Glutamatergic neuron (in vitro differentiated cells): ENCODE measurements at places on chromosomes 1 and 21. TPM values are rescaled to one million over a fixed set of nuclear protein-coding genes. Genes with fewer than 3 reads are reported as not detected.

- H3K4me1 ChIP-seq, result peaks cover 61% of the 10 kb centered on the region
- H3K36me3 ChIP-seq, result no peaks in the 10 kb centered on the region
- DNase-seq, result no peak
Observed at GRCh38 chr1:232590744-232591082, 39.2 kb downstream of the SIPA1L2 start.

- H3K36me3 ChIP-seq, result peaks cover 4% of the 10 kb centered on the region
- peaks cover 16% of the 10 kb centered on the region for H3K4me1 ChIP-seq
- peaks cover 3% of the 10 kb centered on the region for H3K27me3 ChIP-seq
- no peak for DNase-seq
- no peak overlapping the region for H3K4me3 ChIP-seq
- H3K27ac ChIP-seq, result no peak overlapping the region
Observed at GRCh38 chr1:201880928-201881571, 7.6 kb upstream of the SHISA4 start.

DNA sequence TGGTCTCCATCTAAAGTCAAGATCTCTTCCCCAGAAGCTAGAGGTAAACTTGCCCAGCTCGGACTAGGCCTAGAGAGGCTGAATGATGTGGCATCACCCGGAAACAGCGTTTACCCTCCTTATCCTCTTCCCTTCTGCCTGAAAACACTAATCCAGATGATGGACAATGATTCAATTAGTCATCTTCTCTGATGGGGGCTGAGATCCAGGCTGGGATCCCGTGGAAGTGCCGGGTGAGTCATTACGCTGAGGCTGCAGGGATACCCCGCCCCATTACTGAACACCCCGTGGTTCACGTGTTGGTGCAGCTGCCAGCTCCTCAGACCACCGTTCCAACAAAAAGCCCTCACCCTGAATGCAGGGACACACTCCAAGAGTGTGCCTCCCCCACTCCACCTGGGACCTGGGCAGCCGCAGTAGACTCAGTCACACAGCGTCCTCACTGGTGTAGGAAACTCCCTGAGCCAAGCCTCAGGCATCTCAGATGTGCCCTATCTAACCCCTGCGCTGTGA is 2.0 kb downstream of the S100A6 start:
- peak overlapping the region; percentile 44 for H3K27ac ChIP-seq
- no peak for DNase-seq
- H3K27me3 ChIP-seq, result no peaks in the 10 kb centered on the region
- no peaks in the 10 kb centered on the region for H3K36me3 ChIP-seq
- peaks cover 24% of the 10 kb centered on the region for H3K4me1 ChIP-seq

CFAP57 gene
- 5.0 TPM for total RNA-seq

- no peaks in the 10 kb centered on the region for H3K27me3 ChIP-seq
- DNase-seq, result no peak
- H3K36me3 ChIP-seq, result peaks cover 6% of the 10 kb centered on the region
- H3K4me1 ChIP-seq, result peaks cover 9% of the 10 kb centered on the region
Observed at GRCh38 chr21:37467082-37467481, 100.5 kb downstream of the DYRK1A start.

GPR3 gene
- total RNA-seq, result 1.5 TPM

DCST1 gene
- total RNA-seq, result not detected

- H3K36me3 ChIP-seq, result peaks cover 12% of the 10 kb centered on the region
- peak overlapping the region; percentile 30 for H3K4me3 ChIP-seq
- peaks cover 20% of the 10 kb centered on the region for H3K27me3 ChIP-seq
- H3K4me1 ChIP-seq, result peaks cover 17% of the 10 kb centered on the region
- peak; percentile 87 for DNase-seq
- H3K27ac ChIP-seq, result peak overlapping the region; percentile 67
Observed at GRCh38 chr1:204989266-204990058, 53.5 kb upstream of the CNTN2 start.

SLC9C2 gene
- total RNA-seq, result 0.98 TPM

- peaks cover 6% of the 10 kb centered on the region for H3K4me1 ChIP-seq
- no peak for DNase-seq
- H3K27me3 ChIP-seq, result peaks cover 5% of the 10 kb centered on the region
- no peaks in the 10 kb centered on the region for H3K36me3 ChIP-seq
Observed at GRCh38 chr21:39641827-39642450, 29.2 kb downstream of the B3GALT5 start.

AZIN2 gene
- total RNA-seq, result 7.0 TPM

OR2T35 gene
- not detected for total RNA-seq

DNA sequence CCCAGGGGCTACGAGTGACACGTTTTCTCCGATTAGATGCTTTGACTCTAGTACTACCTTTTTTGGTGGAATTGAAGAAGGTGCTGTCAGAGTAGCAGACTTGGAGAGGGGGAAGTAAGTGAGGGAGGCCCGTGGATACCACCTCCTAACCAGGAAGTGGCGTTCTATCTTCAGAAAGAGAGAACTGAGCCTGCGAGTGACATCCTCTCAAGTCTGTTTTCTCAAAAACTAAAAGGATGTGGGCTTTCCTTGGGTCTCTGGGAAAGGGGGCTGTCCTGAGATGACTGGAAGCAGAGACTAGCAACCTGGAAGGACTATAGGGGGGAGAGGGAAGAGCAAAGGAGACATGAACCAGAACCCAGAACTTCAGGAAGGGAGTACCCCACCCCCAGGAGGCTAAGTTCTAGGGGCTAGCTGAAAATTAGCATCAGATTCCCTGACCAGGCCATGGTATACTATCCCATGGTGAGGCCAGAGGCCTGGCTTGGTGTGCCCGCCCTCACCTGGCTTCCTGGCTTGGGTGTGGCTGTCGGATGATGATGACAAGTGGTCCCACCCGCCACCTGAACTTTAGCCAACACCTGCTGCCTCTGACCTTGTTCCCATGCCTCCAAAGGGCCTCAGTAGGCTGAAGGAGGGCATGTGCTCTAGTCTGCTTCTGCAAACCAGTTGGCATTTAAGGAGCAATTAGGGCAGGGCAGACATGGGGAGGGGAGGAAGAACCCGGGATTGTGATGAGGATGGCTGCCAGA is 49.1 kb downstream of the ATP2B4 start:
- no peak overlapping the region for H3K27ac ChIP-seq
- no peak overlapping the region for H3K4me3 ChIP-seq
- no peaks in the 10 kb centered on the region for H3K36me3 ChIP-seq
- DNase-seq, result no peak
- peaks cover 14% of the 10 kb centered on the region for H3K4me1 ChIP-seq

DNA sequence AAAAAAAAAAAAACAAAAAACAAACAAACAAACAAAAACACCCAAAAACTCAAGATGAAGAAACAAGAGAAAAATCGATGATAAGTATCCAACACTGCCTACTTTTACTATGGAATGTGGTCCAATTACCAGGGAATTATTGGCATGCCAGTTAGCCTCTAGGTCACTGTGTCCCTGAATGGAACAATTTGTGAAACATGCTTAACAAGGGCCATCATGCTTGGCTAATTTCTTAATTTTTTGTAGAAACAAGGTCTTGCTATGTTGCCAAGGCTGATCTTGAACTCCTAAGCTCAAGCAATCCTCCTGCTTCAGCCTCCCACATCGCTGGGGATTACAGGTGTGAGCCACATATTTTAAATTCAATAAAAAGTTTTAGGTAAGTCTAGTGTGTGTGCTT is 23.9 kb downstream of the PLPP3 start:
- peaks cover 30% of the 10 kb centered on the region for H3K4me1 ChIP-seq
- no peaks in the 10 kb centered on the region for H3K36me3 ChIP-seq
- H3K27me3 ChIP-seq, result peaks cover 2% of the 10 kb centered on the region
- no peak overlapping the region for H3K4me3 ChIP-seq

PGBD5 gene
- 72.4 TPM for total RNA-seq

DNA sequence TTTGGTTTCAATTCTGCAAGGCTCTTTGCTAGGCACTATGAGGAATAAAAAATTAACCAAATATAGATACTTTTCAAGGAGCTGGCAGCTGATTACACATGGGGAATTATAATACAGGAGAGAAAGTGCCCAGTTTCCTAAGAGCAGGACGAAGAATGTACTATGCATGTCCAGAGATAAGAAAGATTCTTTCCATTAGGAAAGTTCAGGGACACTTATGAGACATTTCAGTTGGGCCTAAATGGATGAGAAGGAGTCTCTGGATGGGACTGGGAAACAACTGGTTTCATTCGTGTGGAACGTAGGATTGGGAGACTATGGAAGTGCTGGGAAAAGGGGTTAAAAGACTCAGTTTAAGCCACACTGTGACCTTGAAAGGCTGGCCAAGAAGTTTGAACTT is 63.5 kb upstream of the MROH9 start:
- no peak for DNase-seq
- no peak overlapping the region for H3K27ac ChIP-seq
- no peaks in the 10 kb centered on the region for H3K27me3 ChIP-seq
- H3K36me3 ChIP-seq, result no peaks in the 10 kb centered on the region
- no peak overlapping the region for H3K4me3 ChIP-seq

GRCh38 chr1:68495968-68496679 is 758 bp downstream of the DEPDC1 start:
- H3K36me3 ChIP-seq, result no peaks in the 10 kb centered on the region
- peaks cover 2% of the 10 kb centered on the region for H3K27me3 ChIP-seq
- peaks cover 5% of the 10 kb centered on the region for H3K4me1 ChIP-seq
- H3K4me3 ChIP-seq, result peak overlapping the region; percentile 93
- peak; percentile 49 for DNase-seq

DNA sequence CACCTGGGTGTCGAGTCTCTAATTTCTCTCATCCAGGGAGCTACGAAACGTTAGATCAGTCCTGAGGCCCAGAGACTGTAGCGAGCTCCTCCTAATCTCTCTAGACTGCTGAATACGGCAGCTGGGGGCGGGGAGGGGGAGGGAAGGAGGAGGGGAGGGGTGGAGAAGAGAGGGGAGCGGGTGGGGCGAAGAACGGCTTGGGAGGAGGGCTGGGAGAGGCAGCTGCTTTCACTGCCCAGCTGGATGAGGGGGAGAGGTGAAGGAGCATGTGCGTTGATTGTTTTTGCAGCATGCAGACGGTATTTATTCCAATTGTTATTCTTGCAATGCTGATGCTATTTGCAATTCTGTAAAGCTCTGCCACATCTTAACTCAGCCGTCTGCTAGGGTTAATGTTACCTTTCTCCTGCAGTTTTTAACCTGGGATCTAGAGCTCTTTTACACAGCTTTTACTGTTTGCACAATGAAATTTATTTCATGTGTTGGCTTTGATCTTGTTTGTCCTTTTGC is 790 bp downstream of the DNAJC6 start:
- peak overlapping the region; percentile 98 for H3K4me3 ChIP-seq
- peaks cover 8% of the 10 kb centered on the region for H3K27me3 ChIP-seq
- DNase-seq, result peak; percentile 85

DNA sequence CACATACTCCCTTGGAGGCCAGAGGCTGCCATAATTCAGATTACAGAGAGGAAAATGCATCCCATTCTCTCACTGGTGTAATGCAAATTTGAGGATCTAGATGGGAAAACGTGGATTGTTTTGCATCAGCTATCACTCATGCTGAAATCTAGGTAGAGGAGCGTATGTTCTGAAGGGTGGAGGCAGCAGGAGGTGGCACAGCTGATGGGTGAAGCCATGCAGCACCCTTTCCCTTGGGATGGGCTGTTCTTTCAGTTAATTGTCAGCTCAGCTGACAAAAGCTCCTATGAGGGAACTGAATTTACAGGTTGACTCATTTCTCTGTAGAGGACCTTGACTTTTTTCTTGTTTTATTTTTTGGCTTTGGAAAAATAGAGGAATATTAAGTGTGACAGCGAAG is 41.8 kb downstream of the CAMTA1 start:
- no peaks in the 10 kb centered on the region for H3K36me3 ChIP-seq
- no peak overlapping the region for H3K27ac ChIP-seq
- no peak for DNase-seq
- no peaks in the 10 kb centered on the region for H3K27me3 ChIP-seq
- H3K4me3 ChIP-seq, result no peak overlapping the region
- peaks cover 12% of the 10 kb centered on the region for H3K4me1 ChIP-seq

DNA sequence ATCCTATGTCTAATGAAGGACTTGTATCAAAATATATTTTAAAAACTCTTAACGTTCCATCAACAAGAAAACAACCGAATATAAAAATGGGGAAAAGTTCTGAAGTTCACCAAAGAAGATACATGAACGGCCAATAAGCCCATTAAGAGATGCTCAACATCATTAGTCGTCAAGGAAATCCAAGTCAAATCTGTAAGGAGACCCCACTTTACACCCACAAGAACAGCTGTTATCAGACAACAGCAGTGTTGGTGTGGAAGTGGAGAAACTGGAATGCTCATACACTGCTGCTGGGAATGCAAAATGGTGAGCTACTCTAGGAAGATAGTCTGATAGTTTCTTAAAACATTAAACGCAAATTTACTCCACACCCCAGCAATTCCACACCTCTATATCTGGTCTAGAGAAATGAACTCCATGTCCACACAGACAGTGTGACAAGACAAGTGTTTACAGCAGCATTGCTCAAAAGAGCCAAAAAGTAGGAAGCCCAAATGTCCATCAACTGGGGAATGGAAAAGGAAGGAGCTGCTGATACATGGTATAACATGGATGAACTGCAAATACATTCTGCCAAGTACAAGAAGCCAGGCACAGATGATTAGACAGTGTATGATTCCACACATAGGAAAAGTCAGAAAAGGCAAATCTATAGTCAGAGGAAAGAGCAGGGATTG is 18.5 kb downstream of the UBE2G2 start:
- peaks cover 2% of the 10 kb centered on the region for H3K27me3 ChIP-seq
- H3K4me3 ChIP-seq, result no peak overlapping the region
- no peak overlapping the region for H3K27ac ChIP-seq
- peaks cover 9% of the 10 kb centered on the region for H3K36me3 ChIP-seq

CSMD2 gene
- total RNA-seq, result 0.27 TPM

- DNase-seq, result no peak
- H3K27me3 ChIP-seq, result no peaks in the 10 kb centered on the region
- peaks cover 5% of the 10 kb centered on the region for H3K36me3 ChIP-seq
- no peak within 1 kb of the TSS for H3K4me3 ChIP-seq
Observed at GRCh38 chr21:44539991-44540666, at the start of gene KRTAP10-1. KRTAP10-1 (minus strand) TSS chr21:44540195; CDS start chr21:44540150, 45 bp downstream.

DNA sequence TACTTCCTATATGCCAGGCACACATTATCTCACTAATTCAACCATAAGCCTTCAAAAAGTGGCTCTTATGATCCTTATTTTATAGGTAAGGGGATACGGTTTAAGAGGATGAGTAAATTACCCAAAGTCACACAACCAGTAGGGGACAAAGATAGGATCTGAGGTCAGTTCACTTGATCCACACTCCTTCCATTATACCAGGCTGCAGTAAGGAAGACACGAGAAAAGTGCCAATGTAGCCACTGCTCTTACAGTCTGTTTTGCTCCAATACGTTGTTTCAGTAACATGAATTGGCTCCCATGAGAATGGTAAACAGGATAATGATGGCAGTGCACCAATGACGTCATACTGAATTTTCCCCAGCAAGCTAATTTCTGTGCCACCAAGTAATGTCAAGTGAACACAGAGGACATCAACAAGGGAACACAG is 15.4 kb upstream of the GUCA2A start:
- peak overlapping the region; percentile 15 for H3K27ac ChIP-seq
- DNase-seq, result no peak
- no peak overlapping the region for H3K4me3 ChIP-seq
- no peaks in the 10 kb centered on the region for H3K4me1 ChIP-seq

DNA sequence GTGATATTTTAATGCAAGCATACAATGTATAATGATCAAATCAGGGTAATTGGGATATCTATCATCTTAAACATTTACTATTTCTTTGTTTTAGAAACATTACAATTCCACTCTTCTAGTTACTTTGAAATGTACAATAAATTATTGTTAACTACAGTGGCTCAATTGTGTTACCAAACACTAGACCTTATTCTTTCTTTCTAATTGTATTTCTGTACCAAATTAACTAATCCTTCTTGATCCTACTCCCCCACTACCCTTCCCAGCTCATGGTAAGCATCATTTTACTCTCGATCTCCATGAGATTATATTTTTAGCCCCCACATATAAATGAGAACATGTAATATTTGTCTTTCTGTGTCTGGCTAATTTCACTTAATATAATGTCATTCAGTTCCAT is 95.0 kb upstream of the MROH9 start:
- H3K27ac ChIP-seq, result no peak overlapping the region
- no peaks in the 10 kb centered on the region for H3K4me1 ChIP-seq
- DNase-seq, result no peak
- H3K4me3 ChIP-seq, result no peak overlapping the region
- no peaks in the 10 kb centered on the region for H3K27me3 ChIP-seq
- H3K36me3 ChIP-seq, result no peaks in the 10 kb centered on the region

TOR3A gene
- 8.2 TPM for total RNA-seq
